ENCODE measurements at places on chromosomes 12 and 14. TPM values are rescaled to one million over a fixed set of nuclear protein-coding genes. Genes with fewer than 3 reads are reported as not detected.

The DIO2 gene
- total RNA-seq, result 4.8 TPM

The TAS2R13 gene
- 2.5 TPM for total RNA-seq

The PPFIA2 gene
- 22.6 TPM for total RNA-seq

The KRT6C gene
- not detected for total RNA-seq

The C1QL4 gene
- total RNA-seq, result not detected

The TSHR gene
- total RNA-seq, result 1.1 TPM

The KRT75 gene
- total RNA-seq, result not detected

The IL22 gene
- not detected for total RNA-seq

The LALBA gene
- total RNA-seq, result not detected

The INHBC gene
- not detected for total RNA-seq

The GNB3 gene
- total RNA-seq, result 3.6 TPM

The CEBPE gene
- not detected for total RNA-seq

The GPX2 gene
- not detected for total RNA-seq

The RIN3 gene
- total RNA-seq, result 34.0 TPM

The ACRBP gene
- total RNA-seq, result 2.2 TPM

The KCNMB4 gene
- total RNA-seq, result 1.7 TPM

All from posterior vena cava (tissue), 2 donors.